ENCODE measurements at places on chromosomes 7 and 10.

GRCh38 chr7:114830952-114831351 lies 90.9 kb upstream of the MDFIC start:
- DNase-seq, result no peak

GRCh38 chr7:49631071-49631815 lies 142.2 kb upstream of the VWC2 start:
- DNase-seq, result no peak

DNA sequence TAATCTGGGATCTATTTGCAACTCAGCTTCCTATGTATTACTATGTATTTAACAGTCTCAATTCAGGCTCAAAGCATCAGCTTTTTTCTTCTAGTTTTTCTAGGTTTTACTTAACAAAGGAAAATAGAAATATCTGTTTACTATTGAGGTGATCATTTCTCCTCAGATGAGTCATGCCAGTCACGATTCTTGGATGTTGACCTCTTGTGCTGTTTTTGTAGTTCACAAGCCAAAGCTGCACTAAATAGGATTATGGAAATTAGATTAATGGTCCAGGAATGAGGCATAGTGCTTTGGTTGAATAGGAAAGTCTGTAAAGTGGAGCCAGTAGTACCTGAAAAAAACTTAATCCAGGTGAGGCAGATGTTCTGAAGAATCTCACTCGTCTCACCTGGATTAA lies 198.3 kb upstream of the KAT6B start:
- DNase-seq, result no peak

DNA sequence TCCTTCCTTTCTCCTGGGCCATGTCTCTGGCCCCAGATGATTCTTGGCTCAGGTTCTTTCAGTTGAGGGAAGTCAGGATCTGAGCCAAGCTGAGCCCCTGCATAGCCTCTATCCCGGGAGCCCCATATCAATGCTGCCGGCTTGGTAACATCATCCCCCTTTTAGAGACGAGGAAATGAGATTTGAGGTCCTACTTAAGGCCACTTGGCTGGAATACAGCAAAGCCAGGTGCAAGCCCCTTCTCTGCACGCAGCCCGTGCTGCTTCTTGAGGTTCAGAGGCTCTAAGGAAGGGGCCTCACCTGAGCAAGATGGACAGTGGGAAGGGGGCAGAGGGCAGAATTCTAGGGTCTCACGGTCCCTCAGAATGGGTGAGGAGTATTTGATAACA lies 2.4 kb upstream of the IRF5 start:
- DNase-seq, result no peak
